ENCODE measurements at places on chromosomes 5 and 9.
A peak's percentile ranks its signal among the peaks of the same experiment; 100 is the strongest.

- no peak for DNase-seq
Observed at GRCh38 chr5:142680605-142681259, 5.2 kb downstream of the FGF1 start.

GRCh38 chr5:162466011-162466410 lies 398.4 kb downstream of the GABRG2 start:
- DNase-seq, result no peak

- no peak for DNase-seq
Observed at GRCh38 chr9:130939405-130940026, 469 bp upstream of the FIBCD1 start.

- DNase-seq, result no peak
Observed at GRCh38 chr5:43638107-43638506, 35.1 kb downstream of the NNT start.

- DNase-seq, result no peak
Observed at GRCh38 chr5:58545912-58546311, 37.0 kb upstream of the RAB3C start.

GRCh38 chr5:5014586-5015235 lies 125.4 kb upstream of the ADAMTS16 start:
- DNase-seq, result no peak

DNA sequence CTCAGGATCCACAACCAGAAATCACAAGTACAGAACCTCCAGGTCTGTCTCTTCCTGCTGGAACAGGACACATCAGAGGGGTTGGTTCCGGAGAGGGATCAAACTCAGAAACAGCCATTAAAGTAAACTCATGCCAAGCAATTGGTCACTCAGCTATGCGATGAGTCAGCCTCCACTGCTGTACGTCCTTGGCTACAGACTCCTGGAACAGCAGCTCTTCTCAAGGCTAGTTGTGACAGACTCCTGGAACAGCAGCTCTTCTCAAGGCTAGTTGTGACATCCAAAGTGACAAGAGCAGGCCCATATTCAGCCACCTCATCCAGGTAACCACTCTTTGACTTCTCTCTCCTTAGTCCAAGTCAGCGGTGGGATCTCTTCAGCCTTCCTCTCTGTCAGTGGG lies at the start of gene SPINK13:
Gene SPINK13 (plus strand): TSS at position 229 of the 400 bp plus-strand sequence. CDS start 1,279 bp downstream, outside the sequence.
- DNase-seq, result no peak

- DNase-seq, result no peak
Observed at GRCh38 chr9:134989206-134990065, 71.7 kb upstream of the FCN1 start.

GRCh38 chr5:60370508-60370907 lies 329.5 kb downstream of the DEPDC1B start:
- no peak for DNase-seq

DNA sequence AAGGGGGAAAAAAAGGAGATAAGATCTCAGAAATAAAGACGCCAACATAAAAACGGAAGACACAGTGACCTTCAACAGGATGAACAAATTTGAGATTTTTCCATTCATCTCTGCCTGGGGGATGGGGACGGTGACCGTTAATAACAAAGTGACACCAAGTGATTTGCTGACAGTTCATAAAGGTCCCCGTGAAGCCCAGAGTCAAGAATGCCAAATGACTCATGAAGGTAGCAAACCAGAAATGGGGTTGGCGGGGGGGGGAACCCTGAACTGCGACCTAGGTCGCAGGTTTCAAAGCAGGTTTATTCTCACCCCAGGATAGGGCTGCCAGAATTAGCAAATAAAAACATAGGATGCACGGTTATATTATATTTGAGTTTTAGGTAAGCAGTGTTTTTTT lies 21.1 kb upstream of the SHB start:
- no peak for DNase-seq

DNA sequence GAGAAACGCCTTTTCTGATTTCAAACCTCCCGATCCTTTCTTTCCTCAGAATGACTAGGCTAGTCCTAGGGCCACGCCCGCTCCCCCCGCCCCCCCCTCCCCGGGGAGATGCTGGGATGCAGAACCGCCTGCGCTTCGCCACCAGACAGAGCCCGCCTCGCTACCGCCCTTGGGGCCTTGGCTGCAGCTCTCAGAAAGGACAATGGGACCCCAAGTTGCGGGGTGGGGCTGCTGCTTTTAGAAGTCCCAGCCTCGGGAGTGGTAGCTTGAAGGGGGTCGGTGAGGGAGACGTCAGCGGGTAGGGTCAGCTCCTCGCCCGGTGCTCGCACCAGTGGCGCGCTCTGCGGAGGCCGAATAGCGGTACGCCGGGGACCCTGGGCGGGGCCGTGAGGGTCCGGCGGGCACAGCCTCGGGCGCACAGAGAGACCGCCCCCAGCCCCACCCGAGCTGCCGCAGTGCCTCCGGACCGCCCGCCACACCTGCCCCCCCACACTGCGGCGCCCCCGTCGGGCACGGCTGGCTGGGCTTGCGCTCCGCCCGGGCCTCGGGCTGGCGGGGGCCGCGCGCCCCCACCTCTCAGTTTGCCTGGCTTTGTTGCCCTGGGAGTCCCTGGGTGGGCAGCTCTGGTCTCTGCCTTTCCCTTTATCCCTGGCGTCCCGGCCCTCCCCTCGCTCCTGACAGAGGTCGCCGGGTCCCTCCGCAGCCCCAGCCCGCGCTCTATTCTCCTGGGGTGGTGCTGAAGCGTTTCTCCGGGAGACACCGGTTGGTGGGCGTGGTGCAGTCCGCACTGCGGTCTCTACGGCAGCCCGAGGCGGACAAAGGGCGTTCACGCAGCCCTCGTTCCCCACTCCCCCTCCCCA lies 1.2 kb downstream of the MAP1B start:
- DNase-seq, result peak; percentile 30

GRCh38 chr5:28397502-28397941 lies 1359.1 kb upstream of the CDH9 start:
- no peak for DNase-seq

DNA sequence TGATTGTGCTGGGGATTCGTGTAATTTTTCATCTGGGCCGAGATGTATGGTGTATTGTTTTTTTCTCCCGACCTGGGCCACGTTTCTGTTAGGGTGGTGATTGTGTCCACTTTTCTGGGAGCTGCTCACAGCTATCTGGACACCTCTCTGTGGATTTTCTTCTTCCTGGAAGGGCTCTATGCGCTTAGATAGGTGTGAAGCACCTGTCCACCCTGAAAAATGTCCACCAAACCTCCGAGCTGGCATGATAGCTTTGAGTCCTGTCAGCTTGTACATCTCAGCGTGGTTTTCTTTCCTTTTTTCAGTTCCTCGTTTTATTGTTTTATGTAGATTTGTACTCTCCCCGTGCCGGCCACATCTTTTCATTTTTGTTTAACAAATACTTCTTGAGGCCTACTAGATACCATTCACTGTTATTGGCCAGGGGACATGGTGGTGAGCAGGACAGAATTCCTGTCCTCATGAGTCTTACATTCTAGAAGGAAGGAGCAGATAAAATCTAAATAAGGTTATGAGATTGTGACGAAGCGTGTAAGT lies 1.1 kb downstream of the UGCG start:
- DNase-seq, result no peak

GRCh38 chr5:108743319-108743718 lies 4.4 kb upstream of the FER start:
- DNase-seq, result no peak

- no peak for DNase-seq
Observed at GRCh38 chr9:79673614-79674013, 101.8 kb downstream of the TLE4 start.

GRCh38 chr5:91433861-91434260 lies 50.7 kb upstream of the ARRDC3 start:
- no peak for DNase-seq

GRCh38 chr5:72366324-72366976 lies 46.3 kb downstream of the PTCD2 start:
- no peak for DNase-seq

DNA sequence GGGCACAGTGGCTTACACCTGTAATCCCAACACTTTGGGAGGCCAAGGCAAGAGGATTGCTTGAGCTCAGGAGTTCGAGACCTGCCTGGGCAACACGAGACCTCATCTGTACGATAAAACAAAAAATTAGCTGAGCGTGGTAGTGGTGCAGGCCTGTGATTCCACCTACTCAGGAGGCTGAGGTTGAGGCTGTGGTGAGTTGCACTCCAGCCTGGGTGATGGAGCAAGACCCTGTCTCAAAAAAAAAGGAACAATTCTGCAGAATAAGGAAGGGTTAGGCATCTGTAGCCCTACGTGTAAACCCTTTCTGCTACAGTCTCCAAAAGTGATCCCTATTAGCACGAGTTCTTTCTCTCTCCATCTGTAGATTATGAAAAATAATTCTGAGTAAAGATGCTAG lies 19.9 kb downstream of the CDC26 start:
- no peak for DNase-seq

DNA sequence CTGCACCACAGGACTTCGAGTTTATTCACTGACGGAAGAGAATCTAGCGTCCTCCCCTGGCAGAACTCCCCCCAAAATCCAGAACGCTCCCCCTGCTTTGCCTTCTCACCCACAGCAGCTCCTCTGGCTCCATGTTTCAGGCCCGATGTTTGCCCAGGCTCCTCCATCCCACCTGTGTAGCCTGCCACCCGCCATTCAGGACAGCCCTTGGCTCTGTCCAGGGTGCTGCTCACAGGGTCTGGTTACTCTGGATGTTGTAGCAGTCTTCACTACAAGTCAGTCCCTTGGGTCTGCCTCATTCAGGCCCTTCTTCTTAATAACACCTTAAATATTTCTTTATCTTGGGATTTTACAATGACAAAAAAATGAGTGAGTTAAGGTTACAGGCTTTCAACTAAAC lies 41.3 kb upstream of the SV2C start:
- no peak for DNase-seq

- DNase-seq, result no peak
Observed at GRCh38 chr5:5592541-5592940, 170.1 kb downstream of the ICE1 start.

DNA sequence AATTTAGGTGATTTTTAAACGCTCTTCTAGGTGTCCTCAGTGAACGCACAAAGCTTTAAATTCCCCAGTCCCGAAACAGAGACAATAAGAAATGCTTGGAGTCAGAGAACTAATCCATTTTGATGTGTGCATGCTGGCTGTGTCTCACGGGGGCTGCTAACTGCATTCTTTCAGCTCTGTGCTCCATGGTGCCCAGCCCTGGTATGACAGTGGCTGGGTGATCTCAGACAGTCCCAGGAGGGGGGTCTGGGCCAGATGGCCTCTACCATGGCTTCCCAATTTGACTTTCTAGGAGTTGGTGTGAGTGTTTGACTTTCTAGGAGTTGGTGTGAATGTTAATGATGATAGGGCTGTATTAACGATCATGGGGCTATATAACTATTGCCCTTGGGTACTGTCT lies 12.1 kb downstream of the OLFM1 start:
- DNase-seq, result no peak

DNA sequence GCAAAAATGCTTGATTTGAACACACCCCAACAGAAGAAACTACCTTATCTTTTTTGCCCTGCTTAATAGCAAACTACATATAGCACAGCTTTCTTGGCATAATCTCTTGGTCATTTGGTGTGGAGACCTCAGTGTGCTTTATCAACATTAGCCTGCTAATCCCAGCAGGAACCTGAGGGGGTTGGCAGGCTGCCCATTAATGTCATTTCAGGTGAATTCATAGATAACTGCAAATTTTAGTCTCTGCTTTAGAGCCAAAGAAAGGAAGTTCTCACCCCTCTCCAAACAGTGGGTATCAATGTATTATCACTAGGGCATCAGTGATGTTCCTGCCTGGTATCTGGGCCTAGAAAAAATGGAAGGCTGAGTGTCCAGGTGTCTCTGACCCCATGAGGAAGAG lies 489.0 kb downstream of the NTRK2 start:
- no peak for DNase-seq

DNA sequence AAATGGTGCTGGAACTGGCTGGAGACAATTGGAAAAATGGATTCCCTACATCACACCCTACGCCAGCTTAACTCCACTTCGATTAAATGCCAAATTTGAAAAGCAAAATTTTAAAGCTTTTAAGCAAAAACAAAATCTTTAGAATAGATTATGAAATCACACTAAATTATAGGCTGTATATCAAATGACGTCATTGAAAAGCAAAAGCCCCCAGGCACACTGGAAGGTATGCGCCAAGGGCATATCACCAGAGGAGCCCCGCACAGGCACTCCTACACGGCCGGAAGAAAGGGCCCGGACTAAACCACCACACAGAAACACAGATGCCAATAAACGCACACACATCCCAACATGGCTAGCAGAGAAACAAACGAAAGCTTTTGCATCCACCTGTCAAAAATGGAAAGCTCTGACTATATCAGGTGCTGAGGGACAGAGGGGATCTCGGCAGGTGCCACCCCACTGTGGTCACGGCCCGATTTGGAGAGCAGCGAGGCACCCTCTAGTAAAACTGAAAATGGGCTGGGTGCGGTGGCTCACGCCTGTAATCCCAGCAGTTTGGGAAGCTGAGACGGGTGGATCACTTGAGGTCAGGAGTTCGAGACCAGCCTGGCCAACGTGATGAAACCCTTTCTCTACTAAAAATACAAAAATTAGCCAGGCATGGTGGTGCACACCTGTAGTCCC lies 17.0 kb upstream of the MXD3 start:
- no peak for DNase-seq

DNA sequence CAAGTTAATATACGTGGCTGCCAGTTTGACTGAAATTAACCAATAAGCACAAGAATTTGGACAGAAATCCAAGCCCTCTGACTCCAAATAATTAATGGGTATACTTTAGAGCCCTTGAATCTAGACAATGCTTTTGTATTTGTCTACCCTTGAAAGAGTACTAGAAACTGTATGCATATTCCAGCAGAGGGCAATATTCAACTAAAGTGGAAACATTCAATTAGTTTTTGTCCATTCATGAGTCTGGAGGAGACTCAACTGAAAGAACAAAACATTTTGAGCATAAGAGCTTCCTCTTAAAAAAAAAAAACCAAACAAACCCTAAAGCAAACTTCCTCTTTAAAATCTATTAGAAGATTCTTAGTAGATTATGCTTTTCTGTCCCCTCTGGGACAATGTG lies 157.8 kb downstream of the ARHGEF28 start:
- no peak for DNase-seq

DNA sequence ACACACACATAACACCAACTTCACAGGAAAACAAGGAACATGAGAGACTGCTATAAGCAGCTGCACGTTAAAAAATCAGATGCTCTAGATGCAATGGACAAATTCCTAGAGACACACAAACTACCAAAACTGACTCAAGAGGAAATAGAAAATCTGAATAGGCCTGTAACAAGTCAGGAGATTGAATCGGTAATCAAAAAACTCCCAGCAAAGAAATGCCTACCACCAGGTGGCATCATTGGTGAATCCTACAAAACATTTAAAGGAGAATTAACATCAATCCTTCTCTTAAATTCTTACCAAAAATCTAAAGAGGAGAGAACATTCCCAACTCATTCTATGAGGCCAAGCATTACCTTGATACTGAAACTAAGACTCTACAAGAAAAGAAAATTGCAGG lies 54.9 kb downstream of the NDST1 start:
- DNase-seq, result no peak

DNA sequence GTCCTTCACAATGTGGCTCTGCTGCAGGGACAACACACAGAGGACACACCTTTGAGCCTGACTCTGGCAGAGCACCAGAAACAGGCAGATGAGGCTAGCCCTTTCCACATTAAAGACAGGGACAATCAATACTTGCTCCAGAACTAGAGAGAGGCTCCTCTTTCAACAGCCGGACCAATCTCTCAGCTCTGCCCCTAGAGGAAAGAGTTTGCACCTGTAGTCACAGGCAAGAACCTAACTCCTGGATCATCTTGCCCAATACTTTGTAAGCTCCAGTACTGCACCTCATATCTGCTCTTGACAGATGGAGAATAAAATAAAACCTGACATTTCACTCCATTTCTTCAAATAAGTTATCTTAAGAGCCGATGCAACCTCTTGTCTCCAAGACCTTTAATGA lies 52.1 kb downstream of the EPB41L4A start:
- no peak for DNase-seq

All from GM12892 (cell line).